ENCODE measurements at places on chromosomes 3 and 15.

DNA sequence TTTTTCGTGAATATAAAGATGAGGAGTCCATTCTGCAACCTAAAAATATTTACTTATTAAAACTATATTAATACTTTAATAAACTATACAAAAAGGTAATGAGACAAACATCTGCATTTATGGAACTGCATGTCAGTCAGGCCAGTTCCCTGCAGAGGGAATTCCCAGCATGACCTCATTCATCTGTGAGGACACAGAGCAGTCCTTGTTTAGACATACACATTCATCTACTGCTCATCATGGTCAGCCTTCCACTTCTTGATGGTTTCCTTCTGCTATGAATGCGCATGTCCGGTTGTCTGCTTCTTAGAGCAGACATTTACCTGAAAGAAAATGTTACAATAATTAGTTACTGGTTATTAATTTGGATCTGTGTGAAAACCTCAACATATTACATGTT is 3.3 kb upstream of the ACTR8 start:
- no peak for DNase-seq

GRCh38 chr3:37901721-37902120 is 40.0 kb downstream of the CTDSPL start:
- no peak for DNase-seq

DNA sequence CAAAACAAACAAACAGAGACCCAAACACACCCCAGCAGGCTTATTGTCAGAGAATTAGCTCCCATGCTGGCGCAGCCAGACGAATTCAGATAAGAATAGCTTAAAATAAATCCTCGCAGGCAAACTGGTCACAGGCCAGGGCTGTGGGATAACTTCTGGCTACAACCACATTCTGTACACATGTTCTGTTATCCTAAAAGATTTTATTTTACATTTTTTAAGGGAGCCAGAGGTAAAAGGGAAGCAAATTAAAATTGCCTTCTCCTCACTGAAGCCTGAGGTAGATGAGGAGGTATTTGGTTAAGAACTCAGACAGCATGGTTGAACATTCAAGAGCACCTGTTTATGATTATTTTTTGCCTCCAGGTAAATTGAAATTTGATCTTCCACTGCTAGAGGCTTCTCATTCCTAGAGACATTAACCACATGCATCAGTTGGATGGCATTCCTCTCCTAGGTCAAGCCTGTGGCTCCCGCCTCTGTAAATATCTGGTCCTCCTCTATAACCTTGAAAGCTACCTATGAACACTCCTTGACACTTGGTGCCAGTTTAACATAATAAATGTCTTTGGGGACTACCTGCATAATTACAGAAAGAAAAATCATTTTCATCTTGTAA is 190.3 kb downstream of the SATB1 start:
- DNase-seq = no peak

GRCh38 chr15:99556578-99556977 is 9.2 kb upstream of the MEF2A start:
- no peak for DNase-seq

DNA sequence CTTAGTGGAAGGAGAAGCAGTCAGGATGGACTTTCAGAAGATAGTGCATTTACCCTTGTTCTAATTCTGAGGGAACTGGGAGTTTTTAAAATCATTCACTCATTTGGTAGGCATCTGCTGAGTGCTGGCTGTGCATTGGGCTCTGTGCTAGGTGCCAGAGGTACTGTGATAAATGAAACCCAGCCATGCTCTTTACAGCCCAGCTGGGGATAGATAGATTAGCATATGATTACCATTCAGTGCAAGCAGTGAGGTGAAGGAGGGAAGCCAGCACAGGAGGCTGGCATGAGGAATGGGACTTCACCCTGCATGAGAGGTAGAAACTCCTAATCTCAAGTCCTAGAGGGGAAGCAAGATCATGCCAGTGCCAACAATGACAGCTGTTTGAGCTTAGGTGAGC is 361.9 kb upstream of the TRIM42 start:
- DNase-seq = peak; percentile 26

- DNase-seq = no peak
These were observed 119.5 kb downstream of the USP13 start for GRCh38 chr3:179772297-179772696.

GRCh38 chr3:35919160-35919559 is 279.8 kb downstream of the ARPP21 start:
- no peak for DNase-seq

DNA sequence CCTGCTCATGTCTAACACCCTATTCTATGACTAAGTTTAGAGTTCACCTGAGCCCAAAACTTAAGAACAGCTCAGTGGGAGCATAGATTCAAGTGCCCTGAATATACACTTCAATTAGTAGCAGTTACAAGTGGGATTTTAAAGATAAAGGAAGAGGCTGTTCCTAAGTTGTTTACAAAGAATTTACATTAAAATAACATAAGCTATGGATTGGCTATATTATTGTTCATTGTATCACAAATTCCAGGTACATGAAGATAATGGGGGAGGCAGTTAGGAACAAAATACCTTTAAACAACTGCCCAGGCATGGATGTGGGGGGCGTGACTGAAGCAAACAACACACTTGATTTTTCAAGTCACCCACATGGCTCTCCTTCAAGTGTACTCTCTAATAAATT is 52.7 kb downstream of the ROPN1B start:
- DNase-seq = peak; percentile 4

GRCh38 chr3:81277853-81278252 is 483.6 kb downstream of the GBE1 start:
- no peak for DNase-seq

- DNase-seq = no peak
These were observed 1.4 kb downstream of the ATP11B start for GRCh38 chr3:182794455-182795388.

GRCh38 chr3:57692396-57693147 is at the start of gene DENND6A:
Gene DENND6A, minus strand, starts transcription at chr3:57693077. Its CDS starts 59 bp downstream, at chr3:57693018.
- no peak for DNase-seq

- DNase-seq = no peak
These were observed 553.0 kb downstream of the NTRK3 start for GRCh38 chr15:87703327-87704111.

- no peak for DNase-seq
These were observed 76.1 kb upstream of the PHLDB2 start for GRCh38 chr3:111782943-111783342.

GRCh38 chr3:112974894-112975293 is at the start of gene CD200R1:
Gene CD200R1, minus strand, starts transcription at chr3:112975103. Its CDS starts 246 bp downstream, at chr3:112974857.
- no peak for DNase-seq

DNA sequence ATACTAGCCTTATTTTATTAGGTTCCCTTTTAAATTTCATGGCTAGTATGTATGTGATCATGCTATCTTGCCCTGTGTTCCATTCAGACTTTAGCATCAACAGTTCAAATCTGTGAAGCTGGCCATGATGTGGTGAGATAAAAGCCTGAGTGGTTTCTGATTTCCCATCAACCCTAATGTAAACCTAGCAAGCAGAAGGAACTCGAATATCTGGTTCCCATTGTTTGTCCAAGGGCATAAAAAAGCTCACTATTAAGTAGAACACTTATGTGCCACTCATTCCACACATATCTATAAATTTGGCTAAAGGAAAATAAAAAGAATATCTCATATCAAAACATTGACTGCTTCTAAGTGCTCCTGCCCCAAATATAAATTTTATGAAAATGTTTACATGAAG is 311.7 kb downstream of the CADM2 start:
- no peak for DNase-seq

GRCh38 chr3:46565077-46565476 is 1.0 kb downstream of the LRRC2 start:
- no peak for DNase-seq

DNA sequence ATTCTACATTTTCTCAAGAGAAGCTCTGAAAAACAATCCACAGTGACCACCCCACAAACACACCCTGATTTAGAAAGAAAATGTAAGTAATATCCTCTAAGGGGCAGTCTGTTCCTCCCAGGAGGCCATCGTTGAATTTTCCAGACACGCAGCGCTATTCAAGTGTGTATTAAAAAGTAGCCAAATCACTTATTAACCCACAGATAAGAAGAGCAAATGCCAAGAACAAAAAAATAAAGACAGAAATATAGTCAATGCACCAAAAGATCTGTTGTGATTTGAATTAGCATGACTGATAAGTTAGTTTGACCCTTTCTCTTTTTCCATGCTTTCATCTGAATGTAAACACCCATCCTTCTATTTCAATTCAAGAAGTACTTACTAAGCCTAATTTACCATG is 622.8 kb upstream of the ZNF385D start:
- DNase-seq = no peak

DNA sequence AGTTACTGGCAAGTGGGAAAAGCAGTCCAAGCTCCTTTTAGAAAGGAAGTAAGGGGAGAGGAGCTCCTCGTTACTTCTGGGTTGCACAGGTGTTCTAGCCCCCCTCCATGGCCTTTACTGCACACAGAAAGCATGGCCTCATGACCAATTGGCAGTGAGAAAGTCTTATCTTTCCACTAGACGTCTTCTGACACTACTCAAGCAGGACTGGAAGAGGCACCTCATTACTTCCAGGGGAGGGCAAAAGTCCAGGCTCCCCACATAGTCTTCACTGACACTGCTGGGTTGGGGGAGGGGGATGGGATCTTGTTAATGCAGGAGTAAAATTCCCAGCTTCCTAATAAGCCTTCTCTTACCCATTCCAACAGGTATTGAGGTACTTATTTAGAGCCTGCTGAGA is 27.6 kb upstream of the TM2D3 start:
- no peak for DNase-seq

DNA sequence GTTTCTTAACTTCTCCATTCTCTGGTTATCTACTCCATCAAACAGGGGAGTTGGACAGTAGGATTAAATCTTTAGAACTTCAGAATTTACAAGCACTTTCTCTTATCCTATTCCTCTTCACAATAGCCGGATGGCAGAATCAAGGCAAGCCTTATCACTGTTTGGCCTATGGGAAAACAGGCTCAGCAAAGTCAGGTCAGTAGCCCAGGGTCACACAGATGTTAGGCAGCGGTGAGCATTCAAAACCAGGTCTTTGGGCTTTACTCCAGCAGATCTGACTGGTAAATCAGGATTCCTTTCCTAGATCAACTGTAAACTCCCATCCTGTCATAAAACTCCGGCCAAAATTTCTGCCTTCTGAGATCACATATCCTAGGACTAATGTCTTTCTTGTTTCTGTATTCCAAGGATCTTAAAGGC is 258.4 kb downstream of the OPA1 start:
- DNase-seq = no peak

GRCh38 chr15:63530235-63530634 is 25.8 kb downstream of the USP3 start:
- DNase-seq = no peak

GRCh38 chr15:66560856-66561525 is 4.8 kb downstream of the LCTL start:
- no peak for DNase-seq

GRCh38 chr3:2554656-2555055 is 456.0 kb downstream of the CNTN4 start:
- DNase-seq = no peak

DNA sequence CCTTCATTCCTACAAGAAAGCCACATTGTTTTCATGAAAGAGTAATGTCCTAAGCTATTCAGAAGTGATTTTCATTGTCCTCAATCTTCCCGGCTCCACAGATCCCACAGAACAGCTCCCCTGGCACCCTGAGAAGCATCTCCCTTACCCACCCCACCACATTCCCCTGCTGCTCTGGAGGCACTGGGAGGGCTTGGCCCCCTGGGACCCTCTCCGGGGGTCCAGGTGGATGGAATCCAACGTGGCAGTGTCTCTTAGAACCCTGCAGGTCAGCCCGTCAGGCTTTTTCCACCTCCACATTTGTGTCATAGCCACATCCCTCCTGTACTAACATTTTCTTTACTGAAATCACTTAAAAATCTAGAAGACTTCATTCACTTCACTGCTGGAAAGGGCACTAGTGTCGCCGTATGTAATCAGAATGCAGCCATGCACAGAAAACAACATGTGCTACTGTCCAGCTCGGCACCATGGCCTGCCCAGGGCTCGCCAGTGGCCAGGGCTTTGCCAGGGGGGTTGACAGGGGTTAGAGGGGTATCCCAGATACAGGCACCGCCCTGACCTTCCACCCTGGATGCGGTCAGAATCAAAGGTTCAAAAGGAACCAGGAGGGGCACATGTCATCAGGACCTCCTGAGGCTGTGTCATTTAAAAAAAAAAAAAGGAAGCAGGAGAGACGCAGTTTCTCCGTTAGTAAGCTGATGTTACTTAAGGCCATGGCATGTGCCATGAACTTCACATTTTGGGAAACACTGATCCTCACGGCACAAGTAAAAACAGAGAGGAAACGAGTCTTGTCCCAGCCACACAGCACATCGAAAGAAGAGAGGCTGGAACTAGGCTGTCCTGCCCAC is 106.3 kb downstream of the LSM3 start:
- no peak for DNase-seq

DNA sequence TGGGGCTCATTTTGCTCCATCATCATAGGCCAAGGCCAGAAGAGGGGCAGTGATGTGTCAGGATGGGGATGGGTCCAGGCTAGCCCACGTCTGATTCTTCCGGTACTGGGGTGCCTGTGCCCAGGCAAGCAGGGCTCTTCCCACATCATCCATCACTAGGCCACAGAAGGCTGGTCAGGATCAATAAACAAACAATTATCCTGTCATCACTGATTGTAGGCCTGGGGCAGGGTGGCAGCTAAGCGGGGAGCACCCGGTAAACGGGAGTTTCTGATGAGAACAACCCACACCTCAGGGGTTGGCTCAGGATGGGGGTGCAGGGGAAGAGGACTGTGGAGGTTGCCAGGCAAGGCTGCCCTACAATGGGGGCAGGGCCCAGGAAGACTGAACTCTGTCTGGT is 18.1 kb upstream of the CACNA2D2 start:
- no peak for DNase-seq

DNA sequence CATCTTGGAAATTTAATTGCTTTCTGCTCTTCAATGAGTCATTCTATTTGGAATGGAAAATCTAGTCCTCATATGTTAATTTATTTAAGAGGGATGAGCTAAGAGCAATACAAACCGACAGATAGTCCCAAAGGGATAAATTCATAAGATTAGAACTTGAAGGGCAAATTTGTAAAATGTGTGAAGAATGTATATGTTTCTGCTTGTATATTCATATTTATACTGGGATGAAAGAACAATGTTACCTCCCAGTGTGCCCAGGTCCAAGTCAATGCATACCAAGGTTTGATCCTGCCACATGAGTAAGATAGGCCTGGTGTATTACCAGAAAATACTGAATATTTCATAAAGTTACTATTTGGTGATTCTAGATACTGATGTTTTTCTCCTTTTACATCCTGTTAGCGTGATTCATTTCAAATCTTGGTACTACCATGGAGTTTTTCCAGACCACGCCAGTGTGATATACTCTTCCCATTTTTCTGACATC is 255.6 kb upstream of the SEMA6D start:
- no peak for DNase-seq
